ENCODE measurements at places on chromosomes 11 and 22.

DNA sequence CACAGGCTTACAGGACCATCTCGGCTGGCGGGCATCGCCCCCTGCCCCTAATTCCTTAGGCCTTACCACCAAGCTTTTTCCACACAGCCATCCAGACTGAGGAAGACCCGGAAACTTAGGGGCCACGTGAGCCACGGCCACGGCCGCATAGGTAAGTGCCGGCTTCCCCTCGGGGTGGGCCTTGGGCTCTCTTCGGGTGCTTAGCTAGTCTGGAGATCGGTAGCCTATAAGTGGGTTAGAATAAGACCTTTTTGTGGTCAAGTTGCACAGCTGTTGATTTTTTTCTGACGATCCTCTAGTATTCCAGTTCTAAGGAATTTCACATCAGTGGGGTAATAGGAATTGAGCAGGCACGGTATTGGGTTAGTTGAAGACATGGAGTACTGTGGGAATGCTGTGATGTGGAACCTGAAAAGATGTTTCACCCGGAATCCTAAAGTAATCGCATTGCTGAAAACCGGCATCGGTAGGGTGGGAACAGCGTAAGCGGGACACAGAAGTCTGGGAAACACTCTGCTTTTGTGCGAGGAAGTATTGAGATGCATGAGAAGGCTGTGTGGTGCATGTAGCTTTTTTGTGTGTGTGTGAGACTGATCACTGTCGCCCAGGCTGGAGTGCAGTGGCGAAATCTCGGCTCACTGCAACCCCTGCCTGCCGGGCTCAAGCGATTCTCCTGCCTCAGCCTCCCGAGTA is 669 bp downstream of the RPL27A start:
- DNase-seq: no peak

- DNase-seq: no peak
These were observed 6.5 kb downstream of the METTL15 start for GRCh38 chr11:28114731-28115130.

- no peak for DNase-seq
These were observed 4.0 kb upstream of the L3MBTL2 start for GRCh38 chr22:41201141-41201540.

DNA sequence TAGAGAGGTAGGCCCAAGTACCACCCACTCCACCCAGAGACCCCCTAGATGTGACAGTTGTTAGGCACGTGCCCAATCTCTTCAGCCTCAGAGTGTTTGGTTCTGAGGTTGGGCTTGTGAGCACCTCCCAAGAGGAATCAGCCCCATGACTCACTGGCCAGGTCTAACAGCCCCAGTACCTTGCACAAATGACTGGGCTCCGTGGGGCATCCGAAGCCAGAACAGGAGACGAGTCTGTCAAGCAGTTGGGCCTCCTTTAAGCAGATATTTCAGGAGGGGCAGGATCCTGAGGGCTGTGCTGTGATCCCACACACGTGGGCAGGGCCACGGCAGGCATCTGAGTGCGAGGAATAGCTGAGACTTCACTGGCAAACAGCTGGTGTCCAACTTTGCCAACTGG is 29.1 kb upstream of the FGF19 start:
- DNase-seq: no peak

DNA sequence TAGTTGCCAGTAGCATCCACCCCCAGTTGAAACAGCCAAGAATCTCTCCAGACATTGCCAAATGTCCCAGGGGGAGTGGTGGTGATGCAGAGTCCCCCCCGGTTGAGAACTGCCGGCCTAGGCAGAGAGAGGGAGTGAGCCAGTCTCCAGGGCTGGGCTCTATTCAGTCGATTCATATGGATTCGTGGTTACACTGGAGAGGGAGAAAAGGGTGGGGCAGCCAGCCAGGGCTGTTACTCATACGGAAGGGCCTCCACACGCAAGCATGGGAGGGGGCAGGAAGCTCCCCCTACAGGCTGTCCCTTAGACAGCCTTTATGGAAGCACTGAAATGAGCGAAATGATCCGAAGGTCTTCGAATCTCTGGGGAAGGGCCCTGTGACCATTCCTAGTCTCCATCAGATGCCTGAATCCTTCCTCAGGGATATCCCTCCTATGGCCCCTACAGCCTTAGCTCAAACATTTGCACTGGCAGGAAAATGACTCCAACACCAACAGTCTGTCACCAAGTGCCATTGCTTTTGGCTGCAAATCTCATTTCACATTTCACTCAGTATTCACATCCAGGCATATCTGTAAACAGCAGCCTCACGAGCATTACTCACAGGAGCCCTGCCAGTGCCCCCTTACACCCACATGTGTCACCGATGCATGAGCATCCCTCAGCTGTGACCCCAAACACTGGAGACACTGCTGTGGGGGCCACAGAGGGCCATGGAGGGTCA is 18.4 kb upstream of the TLCD5 start:
- DNase-seq: no peak

DNA sequence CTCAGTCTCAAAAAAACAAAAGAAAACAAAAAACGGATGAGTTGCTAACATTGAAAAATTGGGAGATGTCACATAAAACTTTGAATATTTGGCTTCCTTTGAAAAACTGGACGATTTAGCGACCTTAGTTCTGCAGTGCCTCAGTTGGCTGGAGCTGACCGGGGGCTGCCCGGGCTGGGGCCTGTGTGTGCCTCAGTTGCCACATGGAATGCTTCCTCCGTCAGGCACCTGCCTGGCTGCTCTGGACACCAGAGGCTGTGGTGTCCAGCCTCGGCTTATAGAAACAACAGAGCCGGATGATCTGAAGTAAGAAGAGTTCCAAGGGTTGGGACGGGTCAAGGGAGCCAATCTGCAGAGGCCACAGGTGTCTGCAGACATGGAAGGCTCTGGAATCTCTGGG is 50.2 kb downstream of the CACNG2 start:
- DNase-seq: no peak

- DNase-seq: no peak
These were observed 40.2 kb upstream of the PRODH start for GRCh38 chr22:18976197-18976751.

- no peak for DNase-seq
These were observed 9.1 kb downstream of the APOL4 start for GRCh38 chr22:36192542-36192941.

- no peak for DNase-seq
These were observed 2.1 kb upstream of the DLAT start for GRCh38 chr11:112023104-112023503.

GRCh38 chr11:15710580-15711275 is 596.0 kb downstream of the INSC start:
- no peak for DNase-seq

- DNase-seq: no peak
These were observed 48.0 kb downstream of the IGLL1 start for GRCh38 chr22:23531966-23532705.

DNA sequence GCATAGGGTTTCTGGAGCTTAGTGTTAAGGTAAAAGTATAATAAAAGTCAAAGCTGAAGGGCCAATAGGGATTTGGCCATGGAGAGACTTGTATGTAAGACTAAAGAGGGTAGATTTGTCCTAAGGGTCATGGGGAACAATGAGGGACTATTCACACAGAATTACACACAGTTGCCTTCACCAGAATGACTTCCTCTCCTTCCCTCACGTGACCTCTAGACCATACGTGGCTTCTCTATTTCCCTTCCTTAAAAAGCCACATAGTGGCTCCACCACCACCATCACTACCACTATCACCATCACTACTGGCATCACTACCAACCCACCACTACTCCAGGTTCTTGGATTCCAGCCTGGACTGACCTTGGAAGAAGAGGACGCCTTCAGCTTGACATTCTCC is 2.8 kb downstream of the HPX start:
- no peak for DNase-seq

DNA sequence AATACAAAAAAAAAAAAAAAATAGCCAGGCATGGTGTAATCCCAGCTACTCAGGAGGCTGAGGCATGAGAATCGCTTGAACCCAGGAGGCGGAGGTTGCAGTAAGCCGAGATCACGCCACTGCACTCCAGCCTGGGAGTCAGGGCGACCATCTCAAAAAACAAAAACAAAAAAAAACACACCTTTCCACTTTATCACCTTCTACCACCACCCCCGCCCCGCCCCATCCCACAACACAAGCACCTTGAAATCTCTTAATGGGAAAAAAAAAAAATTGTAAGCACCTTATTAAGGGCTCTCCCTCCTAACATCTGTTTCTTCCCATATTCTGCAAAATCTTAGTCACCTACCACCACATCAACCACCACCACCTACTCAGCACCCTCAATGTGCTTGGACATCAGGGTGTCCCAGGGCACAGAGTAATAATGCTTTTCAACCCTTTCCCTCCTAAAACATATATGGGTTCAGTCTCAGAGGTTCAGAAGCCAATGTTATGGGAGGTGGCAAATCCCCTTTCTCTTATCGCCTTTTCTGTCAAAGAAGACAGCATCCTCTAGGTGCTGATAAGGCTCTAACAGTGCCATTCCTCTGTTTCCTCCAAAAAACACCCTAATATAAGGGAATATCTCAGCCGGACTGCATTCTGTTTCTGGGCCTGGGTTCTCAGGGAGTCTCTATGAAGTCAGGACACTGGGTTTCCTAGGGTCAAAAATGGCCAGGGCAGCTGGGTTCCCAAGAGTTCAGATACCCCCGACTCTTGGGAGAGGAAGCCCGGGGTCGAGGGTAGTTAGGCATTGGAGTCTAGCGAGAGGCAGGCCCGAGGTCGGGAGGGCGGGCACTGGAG is 718 bp downstream of the INTS5 start:
- no peak for DNase-seq

DNA sequence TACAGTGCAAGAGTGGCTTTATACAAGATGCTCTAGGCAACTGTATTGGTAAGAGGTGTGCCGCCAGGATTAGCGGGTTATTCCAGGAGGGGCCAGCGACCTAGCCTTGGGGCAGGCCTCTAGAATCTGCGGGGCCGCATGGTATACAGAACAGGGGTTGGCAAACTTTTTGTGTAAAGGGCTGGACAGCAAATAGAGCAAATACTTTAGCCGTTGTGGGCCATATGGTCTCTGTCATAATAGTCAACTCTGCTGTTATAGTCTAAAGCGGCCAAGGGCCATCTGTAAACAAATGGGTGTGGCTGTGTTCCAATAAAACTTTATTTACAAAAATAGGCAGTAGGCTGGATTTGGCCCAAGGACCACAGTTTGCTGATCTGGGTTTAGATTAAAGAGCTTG is 32.6 kb downstream of the FBLN1 start:
- no peak for DNase-seq

GRCh38 chr11:110878513-110878912 is 166.3 kb upstream of the ARHGAP20 start:
- no peak for DNase-seq

GRCh38 chr11:73838443-73839122 is 38.1 kb downstream of the COA4 start:
- DNase-seq: no peak

- DNase-seq: no peak
These were observed 311.4 kb downstream of the NELL1 start for GRCh38 chr11:20980736-20981135.

DNA sequence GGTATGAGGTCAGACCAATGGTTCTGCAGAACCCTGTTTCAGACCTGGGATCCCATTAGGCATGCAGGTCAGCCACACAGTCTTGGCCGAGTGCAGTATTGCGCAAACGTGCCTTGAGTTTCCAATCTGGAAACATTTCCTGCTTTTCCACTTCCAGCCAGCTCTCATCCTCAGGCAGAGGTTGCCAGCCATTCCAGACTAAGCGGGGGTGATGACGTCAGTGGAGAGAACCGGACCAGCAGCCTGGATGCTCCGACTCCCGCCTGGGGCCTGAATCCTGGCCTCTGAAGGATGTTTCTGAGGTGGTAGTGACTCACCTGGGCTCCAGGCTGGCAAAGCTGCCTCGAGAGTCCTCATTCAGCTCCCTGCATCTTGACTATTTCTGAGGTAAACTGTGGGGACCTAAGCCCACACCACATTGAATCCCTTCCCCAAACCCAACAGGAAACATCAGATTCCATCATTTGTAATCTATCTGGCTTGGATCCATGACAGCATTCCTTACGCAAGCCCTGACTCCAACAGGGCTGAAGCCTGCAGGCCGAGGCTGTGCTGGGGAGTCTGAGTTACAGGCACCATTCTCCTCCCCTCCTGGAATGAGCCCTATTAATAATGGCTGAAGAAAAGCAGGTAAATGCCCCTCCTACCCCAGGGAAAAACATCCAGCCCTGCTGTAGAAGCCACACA is 83.0 kb downstream of the ABTB2 start:
- DNase-seq: no peak

- DNase-seq: no peak
These were observed 42.8 kb downstream of the GRAMD4 start for GRCh38 chr22:46663001-46663400.

- DNase-seq: no peak
These were observed 10.6 kb upstream of the IFTAP start for GRCh38 chr11:36583667-36584066.

DNA sequence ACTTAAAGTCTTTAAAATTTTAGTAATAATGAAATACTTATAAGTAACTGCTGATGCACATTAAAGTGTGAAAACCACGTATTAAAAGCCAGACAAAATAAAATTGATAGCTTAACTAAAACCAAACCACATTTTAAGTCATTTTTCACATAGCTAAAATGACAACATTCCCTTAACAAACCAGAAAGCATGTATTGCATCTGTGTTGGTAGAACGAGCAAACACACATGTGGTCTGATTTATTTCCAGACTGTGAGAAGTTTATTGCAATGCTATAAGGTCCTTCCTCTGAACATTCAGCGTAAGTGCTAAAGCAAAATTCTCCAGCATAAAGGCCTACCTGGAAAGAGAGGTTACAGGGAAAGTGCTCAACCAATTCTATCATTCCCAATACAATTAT is 57.8 kb downstream of the ARHGAP20 start:
- DNase-seq: no peak

GRCh38 chr22:37235897-37236607 is 8.0 kb downstream of the RAC2 start:
- DNase-seq: no peak

DNA sequence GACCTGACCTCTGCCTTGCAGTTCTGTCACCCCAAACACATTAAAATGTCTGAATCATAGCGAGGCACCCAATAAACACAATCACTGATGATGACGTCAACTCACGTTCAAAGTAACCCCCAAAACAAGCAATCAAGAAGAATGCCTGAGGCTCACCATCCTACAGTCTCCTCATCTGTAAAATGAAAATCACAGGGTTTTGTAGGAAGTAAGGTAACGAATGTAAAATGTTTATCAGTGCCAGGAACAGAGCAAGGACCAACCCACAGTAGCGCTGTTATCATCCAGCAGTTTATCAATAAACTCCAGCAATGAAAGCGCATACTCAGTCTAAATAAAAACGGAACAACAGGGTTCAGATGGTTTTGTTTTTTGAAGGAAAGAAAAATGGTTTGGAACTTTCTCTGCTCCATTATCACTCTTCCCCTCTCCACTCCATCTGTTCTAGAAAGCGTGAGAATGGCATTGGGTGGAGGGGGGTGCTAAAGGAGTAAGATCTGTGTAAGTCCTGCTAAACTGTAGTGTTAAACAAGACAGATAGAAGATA is 110.5 kb downstream of the MICAL3 start:
- DNase-seq: no peak

GRCh38 chr11:107263844-107264563 is 193.6 kb downstream of the CWF19L2 start:
- DNase-seq: no peak

GRCh38 chr22:22463855-22464540 is 44.5 kb downstream of the ZNF280B start:
- peak; percentile 25 for DNase-seq

All from stimulated activated CD4-positive, alpha-beta T cell treated with anti-CD3 and anti-CD28 coated beads, Interleukin-4, amount 100 ng/mL, for 48 hours (primary cell).